ENCODE measurements at places on chromosomes 7 and 10. TPM values are rescaled to one million over a fixed set of nuclear protein-coding genes. Genes with fewer than 3 reads are reported as not detected.

The CALY gene
- total RNA-seq: not detected

The ZNF365 gene
- total RNA-seq: 6.0 TPM

The LOXL4 gene
- 138 TPM for total RNA-seq

The KLHDC10 gene
- 35.2 TPM for total RNA-seq

The CFAP70 gene
- total RNA-seq: 1.2 TPM

The AOC1 gene
- total RNA-seq: not detected

The ARHGEF35 gene
- 1.3 TPM for total RNA-seq

The PIK3CG gene
- total RNA-seq: 0.03 TPM

The STAG3 gene
- 2.2 TPM for total RNA-seq

The TRPV5 gene
- total RNA-seq: not detected

The RBP3 gene
- total RNA-seq: not detected

The SUN3 gene
- total RNA-seq: not detected

The CAV1 gene
- 405 TPM for total RNA-seq

The NSUN5 gene
- 13.0 TPM for total RNA-seq

The EVX1 gene
- total RNA-seq: not detected

The PIK3AP1 gene
- not detected for total RNA-seq

The LLCFC1 gene
- total RNA-seq: not detected

The XRCC2 gene
- total RNA-seq: 1.2 TPM

The COL17A1 gene
- total RNA-seq: 1.1 TPM

The BMPER gene
- 18.8 TPM for total RNA-seq

The ZNF92 gene
- total RNA-seq: 2.5 TPM

The SPDYE8 gene
- not detected for total RNA-seq

The CABCOCO1 gene
- total RNA-seq: 0.26 TPM

The IDI2 gene
- total RNA-seq: not detected

The GSDME gene
- 39.7 TPM for total RNA-seq

The CHAT gene
- total RNA-seq: not detected

The AKR1C2 gene
- total RNA-seq: 14.9 TPM

The HPS1 gene
- 34.3 TPM for total RNA-seq

The MRPL43 gene
- total RNA-seq: 51.2 TPM

The CRPPA gene
- total RNA-seq: 1.4 TPM

The HBP1 gene
- 118 TPM for total RNA-seq

The CALHM1 gene
- not detected for total RNA-seq
